ENCODE measurements at places on chromosomes 6 and 20.

GRCh38 chr6:44762496-44762895 is 375.0 kb downstream of the CDC5L start:
- no peak for DNase-seq

GRCh38 chr6:21946298-21946783 is 350.5 kb downstream of the PRL start:
- DNase-seq, result no peak

GRCh38 chr6:167119670-167120582 is 3.0 kb upstream of the CCR6 start:
- DNase-seq, result no peak

DNA sequence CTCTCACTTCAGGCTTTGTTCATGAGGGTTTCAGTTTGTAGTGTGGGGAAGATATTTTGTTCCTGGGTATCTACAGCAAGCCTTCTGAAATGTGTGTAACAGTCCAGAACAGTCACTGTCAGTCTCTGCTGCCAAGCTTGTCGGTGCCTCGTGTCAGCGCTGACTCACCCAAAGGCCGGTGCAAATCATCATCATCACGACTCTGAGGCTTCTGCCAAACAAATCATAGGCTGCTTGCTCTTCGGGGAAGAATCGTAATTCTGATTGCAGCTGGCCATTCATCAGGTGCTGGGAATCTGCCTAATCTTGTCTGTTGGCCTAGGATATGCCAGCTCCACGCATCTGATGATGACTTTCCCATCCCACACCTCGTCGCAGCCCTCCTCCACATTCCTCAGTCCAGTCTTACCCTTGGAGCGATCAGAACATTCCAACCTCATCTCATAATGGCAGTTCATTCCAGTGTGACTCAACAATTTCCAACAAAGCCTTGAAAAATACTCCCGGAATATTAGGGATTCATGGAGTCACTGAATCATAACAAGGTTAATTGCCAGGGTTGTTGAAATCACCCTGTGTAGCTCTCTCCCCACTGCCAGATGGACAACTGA is 40.9 kb downstream of the ALDH8A1 start:
- no peak for DNase-seq

- DNase-seq, result no peak
Observed at GRCh38 chr6:29968130-29968529, 25.8 kb downstream of the HLA-A start.

DNA sequence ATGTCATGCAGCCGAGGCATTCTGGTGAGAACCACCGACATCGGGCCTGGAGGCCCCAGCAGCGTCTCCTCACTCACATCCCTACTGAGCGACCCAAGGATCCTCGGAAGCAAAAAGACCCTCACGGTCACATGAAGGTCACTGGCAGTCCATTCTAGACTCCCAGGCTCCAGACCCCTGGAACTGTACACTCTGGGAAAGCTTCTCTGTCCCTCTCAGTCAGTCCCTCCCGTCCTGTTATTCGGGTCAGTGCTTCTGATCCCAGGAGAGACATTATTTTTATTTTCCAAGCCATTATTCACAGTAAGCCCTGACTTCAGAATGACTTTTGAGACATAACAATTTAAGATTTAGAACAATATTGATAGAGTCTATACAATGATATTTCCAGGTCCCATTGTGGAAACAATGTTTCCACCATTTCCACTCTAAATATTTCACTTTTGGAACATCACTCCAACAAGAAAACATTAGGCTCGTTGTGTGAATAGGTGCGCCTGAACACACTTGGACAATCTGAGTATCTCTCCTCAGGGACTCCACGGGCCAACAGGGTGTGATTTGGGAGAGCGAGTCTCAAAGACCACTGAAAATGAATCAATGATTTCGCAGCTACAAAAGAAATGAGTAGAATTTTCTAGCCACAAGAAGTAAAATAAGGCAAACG is 199.7 kb downstream of the SOD2 start:
- no peak for DNase-seq

GRCh38 chr20:60011512-60012507 is 53.6 kb downstream of the CDH26 start:
- no peak for DNase-seq

- DNase-seq, result peak; percentile 95
Observed at GRCh38 chr20:33653218-33653899, 8.8 kb upstream of the C20orf144 start.

DNA sequence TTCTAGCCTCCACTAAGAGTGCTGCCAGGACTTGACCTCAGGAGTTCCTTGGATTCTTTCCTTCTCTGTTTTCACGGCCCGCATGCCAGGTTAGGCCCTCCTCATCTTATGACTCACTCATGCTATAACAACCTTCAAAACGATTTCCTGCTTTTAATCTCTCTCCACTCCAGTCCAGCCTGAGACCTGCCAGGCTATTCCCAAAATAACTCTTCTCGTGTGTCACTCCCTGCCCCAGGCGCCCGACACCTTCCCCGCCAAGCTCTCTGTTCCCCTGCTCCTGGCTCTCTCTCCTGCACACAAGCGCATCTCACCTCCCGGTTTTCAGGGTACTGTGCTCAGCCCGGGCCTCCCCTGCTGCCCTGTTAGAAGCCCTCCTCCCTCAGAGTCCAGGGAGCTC is 64.1 kb upstream of the RPS6KA2 start:
- no peak for DNase-seq

GRCh38 chr6:70336996-70337742 is 34.3 kb upstream of the COL9A1 start:
- DNase-seq, result no peak

- DNase-seq, result no peak
Observed at GRCh38 chr6:38452816-38453660, 186.7 kb downstream of the BTBD9 start.

- no peak for DNase-seq
Observed at GRCh38 chr6:159056003-159056402, 11.2 kb upstream of the TAGAP start.

DNA sequence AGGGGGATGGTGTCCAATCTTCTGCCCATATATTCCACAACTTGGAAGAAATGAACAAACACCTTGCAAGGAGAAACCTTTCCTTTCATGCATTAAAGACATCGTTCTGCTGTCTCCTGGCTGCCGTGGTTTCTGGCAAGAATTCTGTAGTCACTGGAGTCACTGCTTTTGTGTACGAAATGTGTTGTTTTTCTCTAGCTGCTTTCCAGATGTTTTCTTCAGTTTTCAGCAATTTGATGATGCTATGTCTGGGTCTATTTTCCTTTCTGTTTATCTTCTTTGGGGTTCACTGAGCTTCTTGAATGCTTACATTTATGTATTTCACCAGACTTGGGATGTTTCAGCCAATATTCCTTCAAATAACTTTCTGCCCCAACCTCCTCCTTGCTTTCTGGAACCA is 40.6 kb upstream of the SLCO4A1 start:
- no peak for DNase-seq
